ENCODE measurements at places on chromosomes 12 and 14.

DNA sequence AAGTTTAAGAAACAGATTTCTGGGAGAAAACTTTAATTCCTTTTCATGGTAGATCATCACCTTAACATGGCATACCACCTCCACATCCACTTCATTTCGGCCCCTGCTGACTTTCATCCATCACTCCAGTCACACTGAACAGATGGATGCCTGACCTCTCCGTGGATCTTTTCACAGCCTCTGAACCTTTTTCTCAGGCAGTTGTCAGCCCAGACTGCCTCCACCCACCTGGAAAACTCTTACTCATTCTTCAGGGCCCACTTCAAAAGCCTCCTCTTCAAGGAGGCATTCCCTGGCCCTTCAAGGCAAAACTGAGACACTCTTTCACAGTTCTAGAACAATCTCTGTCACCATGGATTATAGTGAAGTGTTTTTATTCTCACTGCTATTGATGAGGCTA is 52.9 kb downstream of the GXYLT1 start:
- DNase-seq: no peak

DNA sequence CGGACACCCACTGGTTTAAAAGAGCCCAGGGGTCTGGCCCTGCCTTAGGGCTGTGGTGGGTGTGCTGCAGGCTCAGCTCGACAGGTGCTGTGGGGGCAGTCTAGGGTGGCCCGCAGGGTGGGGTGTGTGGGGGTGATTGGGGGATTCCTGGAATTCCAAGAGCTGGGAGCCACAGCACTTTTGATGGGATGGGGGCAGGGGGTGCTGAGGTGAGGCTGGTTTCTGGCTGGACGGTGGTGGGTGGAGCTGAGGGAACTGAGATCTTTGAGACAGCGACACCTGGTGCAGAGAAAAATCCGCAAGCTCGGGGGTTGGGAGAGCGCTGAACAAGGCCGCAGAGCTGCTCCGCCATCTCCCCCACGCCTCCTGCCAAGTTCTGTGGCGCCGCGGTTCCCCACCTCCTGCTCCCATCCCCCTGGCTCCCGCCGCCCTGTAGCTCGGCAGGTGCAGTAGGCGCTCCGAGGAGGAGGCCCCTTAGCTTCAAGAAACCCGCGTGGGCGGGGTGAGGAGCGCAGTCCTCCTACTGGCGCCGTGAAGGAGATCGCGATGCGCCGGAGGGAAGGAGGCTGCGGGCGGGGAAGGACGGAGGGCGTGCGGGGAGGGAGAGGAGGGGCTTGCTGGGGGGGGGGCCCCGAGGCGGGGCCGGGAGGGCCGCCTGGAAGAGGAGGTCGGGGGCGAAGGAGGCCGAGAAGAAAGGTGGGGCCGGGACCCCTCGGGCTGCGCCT is 1.3 kb upstream of the TEDC1 start:
- peak; percentile 92 for DNase-seq

- DNase-seq: peak; percentile 81
Measured at GRCh38 chr14:49768301-49769121, 558 bp downstream of the KLHDC2 start.

- DNase-seq: peak; percentile 60
Measured at GRCh38 chr14:55097881-55098560, 31.0 kb upstream of the LGALS3 start.

DNA sequence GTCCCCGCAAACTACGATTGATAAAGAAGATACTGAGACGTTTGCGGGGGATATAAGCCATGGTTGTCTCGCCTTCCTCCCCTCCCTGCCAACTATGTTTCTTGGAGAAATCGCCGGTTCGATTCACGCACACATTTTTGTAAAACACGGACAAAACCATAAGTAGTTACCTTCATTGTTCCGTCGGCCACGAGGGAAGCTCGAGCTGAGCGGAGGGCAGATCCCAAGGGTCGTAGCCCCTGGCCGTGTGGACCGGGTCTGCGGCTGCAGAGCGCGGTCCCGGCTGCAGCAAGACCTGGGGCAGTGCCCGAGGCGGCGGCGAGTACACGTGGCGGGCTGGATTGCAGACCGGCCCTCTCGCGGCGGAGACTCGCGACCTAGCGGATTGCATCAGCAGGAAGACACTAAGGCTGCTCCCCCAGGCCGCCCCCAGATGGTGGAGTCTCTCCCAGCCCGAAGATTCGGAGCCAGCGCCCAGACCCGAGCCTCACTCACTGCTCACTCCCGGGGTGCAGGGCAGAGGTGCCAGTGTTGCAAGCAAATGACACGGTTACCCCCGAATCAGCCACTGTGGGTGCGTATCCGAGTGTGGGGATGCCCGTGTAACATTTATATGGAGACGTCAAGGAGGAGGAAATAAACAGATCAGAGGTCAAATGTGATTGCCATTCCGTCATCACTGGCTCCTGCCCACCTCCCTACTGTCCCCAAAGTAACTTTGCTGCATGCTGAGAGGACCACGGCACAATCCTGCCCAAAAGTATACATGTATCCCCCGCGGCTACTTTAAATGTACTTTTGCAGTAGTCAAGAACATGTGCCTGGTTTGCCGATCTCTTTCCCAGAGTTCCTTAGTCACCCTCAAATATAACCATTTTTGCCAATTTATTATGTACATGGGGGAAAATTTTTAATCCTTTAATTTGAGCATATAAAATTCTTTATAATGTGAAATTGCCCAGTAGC is at the start of gene BCAT1:
BCAT1 (minus strand) TSS at position 345 of the 966 bp plus-strand sequence; CDS start at position 176, 169 bp downstream.
- peak; percentile 17 for DNase-seq

- DNase-seq: no peak
Measured at GRCh38 chr12:85568395-85569103, 267.7 kb downstream of the RASSF9 start.

- no peak for DNase-seq
Measured at GRCh38 chr12:115433014-115433634, 749.1 kb upstream of the TBX3 start.

DNA sequence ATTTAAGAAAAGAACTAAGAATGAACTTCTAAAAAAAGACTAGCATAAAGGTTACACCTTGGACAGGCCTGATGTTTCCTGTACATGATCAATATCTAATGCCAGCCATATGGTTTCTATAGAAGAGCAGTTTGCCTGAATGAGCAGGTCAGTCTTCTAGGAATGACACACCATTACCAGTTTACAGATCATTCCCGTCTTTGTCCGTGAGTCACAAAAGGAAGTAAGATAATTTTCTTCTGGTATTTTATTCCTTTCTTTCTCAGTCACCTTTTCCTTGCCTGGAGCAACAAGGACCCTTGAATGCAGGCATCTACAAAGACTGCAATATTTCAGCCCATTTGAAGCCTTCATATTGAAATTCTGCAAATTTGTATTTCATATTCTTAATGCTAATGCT is 44.6 kb upstream of the CNTN1 start:
- no peak for DNase-seq
